Choroid plexus epithelial cell (primary cell): ENCODE measurements at places on chromosomes 6 and 20.

- peak; percentile 49 for DNase-seq
Measured at GRCh38 chr6:125142618-125143017, 11.0 kb upstream of the TPD52L1 start.

DNA sequence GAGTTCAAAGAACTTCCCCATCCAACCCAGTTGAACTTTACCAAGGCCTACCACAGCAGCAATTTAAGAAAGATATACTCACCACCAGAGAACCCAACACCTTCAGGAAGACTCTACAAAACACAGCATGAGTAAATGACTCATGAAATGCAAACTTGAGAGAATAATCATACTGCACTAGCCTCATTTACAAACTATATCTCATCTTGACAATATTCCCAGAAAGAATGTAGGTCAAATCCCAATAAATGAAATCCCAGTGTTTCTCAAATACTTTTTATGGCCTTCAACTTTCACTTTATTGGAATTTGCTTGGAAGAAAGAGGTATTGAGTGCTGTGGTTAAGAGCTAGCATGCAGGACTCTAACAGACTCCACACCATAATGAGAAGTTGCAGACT lies 60.0 kb downstream of the FYN start:
- DNase-seq: peak; percentile 58

DNA sequence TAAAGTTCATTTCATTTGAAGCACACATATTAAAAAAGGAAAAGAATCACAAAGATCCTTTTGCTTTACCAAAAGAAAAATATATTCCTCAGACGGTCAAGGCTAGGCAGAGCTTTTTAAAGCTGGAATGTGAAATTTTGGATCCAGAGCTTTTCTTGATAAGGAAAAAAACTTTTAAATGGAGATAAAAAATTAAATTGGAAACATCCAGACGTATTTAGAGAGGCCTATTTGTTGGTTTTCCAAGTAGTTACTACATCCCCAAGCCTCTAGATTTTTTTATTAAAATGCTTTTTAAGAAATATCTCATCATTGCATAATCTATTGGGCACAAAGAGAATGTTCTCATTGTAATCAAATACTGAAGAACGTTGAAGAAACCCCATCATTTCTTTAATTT lies 385.7 kb upstream of the CITED2 start:
- DNase-seq: no peak

- DNase-seq: peak; percentile 39
Measured at GRCh38 chr6:3228771-3229565, 1.5 kb upstream of the TUBB2B start.

GRCh38 chr6:157020881-157021343 lies 243.7 kb downstream of the ARID1B start:
- DNase-seq: peak; percentile 67

DNA sequence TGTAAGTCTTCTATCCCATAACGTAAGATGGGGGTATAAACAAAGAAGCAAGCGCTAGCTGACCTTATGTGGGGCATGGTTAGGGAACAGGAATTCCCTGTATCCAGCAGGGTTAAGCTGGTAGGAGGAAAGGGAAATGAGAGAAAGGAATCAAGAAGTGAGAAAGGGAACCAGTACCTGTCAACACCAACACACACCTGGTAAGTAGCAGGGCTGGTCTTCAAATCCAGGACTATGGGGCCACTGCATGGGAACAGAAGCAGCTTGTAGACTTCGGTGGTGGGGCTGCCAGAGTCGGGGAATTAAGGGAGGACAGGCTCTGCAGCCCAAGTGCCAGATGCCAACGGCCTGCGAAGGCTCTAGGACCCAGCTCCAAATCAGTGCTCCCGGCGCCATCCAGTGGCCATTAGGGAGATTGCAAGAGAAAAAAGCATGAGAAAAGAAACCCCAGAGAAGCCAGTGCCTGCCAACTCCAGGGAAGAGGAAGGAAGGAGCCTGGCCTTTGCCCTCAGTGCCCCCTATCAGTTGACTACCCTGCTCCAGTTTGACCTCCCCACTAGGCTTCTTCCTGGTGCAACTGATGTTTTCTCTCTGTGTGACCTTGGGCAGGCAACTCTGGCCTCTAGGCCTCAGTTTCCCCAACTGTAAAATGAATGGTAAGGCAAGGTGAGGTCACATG lies 15.8 kb upstream of the RBPJL start:
- DNase-seq: peak; percentile 79

DNA sequence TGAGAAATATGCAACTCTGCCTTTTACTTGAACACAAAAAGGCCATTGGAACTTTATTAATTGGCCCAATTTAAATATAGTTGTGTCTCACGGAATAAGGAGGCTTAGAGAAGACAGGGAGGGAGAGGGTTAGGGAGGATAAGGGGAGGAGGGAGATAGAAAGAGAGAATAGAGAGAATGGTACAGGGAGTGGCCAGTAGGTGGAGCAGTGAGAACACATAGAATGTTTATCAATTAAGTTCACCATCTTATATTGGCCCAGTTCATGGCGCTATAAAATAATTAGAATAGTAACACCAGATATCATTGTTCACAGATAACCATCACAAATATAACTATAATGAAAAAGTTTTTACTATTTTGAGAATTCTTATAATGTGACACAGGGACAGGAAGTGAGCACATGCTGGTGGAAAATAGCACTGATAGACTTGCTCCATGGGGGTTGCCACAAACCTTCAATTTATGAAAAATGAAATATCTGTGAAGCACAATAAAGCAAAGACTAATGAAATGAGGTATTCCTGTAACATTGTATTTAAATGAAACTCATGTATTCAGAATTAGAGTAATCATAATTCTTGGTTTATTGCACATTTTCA lies 374.1 kb upstream of the MANEA start:
- DNase-seq: peak; percentile 76

DNA sequence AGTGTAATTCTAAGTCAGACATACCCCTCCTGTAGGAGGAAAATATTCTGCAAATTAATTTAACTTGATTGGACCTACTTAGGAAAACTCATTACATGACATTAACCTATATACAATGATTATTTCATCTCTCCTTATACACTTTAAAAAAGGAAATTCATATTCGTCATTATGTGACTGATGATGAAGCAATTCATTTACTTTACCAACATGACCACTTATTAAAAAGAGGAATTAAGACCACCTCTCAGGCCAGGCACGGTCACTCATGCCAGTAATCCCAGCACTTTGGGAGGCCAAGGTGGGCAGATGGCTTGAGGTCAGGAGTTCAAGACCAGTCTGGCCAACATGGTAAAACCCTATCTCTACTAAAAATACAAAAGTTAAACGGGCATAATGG lies 11.6 kb downstream of the AKIRIN2 start:
- no peak for DNase-seq

- DNase-seq: no peak
Measured at GRCh38 chr6:103379272-103379671, 1480.4 kb downstream of the HACE1 start.
